ENCODE measurements at places on chromosomes 1 and 21. TPM values are rescaled to one million over a fixed set of nuclear protein-coding genes. Genes with fewer than 3 reads are reported as not detected.

- no peak for DNase-seq
- H3K27ac ChIP-seq, result peak overlapping the region; percentile 86
- no peaks in the 10 kb centered on the region for H3K27me3 ChIP-seq
- H3K4me1 ChIP-seq, result peaks cover 88% of the 10 kb centered on the region
- peak overlapping the region; percentile 85 for H3K4me3 ChIP-seq
Observed at GRCh38 chr1:26280333-26281042, 602 bp downstream of the SH3BGRL3 start.

GRCh38 chr1:93877529-93877928 is 1.5 kb downstream of the DNTTIP2 start:
- peak overlapping the region; percentile 92 for H3K4me3 ChIP-seq
- DNase-seq, result no peak
- H3K27me3 ChIP-seq, result no peaks in the 10 kb centered on the region
- peaks cover 35% of the 10 kb centered on the region for H3K4me1 ChIP-seq
- peaks cover 19% of the 10 kb centered on the region for H3K36me3 ChIP-seq
- no peak overlapping the region for H3K27ac ChIP-seq

DNA sequence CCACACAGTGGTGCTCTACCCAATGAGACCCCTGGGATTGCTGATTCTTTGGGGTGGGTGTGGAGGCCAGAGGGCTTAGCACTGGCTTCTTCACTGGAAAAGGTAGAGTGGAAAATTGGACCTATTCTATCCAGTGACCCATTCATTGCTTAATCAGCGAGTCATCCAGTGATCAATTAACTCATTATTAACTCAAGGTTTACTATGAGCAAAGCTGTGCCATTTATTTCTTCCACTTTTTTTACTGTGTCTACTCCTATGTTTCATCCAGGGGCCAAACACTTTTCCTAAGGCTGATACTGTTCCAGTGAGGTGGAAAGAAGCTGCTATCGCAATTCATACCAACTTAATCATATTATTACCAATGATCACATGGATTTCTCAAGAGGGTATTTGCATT is 363.9 kb downstream of the RPS6KC1 start:
- H3K27ac ChIP-seq, result no peak overlapping the region
- peaks cover 2% of the 10 kb centered on the region for H3K36me3 ChIP-seq
- peaks cover 1% of the 10 kb centered on the region for H3K4me1 ChIP-seq
- DNase-seq, result no peak

DNA sequence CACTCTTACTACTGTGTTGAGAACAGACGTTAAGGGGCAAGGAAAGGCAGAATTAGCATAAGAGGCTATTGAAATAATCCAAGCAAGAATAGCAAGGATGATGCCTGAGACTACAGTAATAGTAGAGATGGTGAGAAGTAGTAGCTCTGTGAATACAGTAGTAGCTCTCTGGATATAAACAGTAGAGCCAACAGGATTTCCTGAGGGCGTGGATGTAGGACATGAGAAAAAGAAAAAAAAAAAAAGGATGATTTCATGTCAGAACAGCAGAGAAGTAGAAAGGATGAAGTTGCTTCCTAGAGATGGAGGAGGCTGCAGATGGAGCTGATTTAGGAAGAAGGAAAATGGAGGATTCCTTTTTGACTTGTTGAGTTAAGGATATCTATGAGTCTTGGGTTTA is 112.3 kb downstream of the OMA1 start:
- no peaks in the 10 kb centered on the region for H3K27me3 ChIP-seq
- no peak overlapping the region for H3K4me3 ChIP-seq
- H3K36me3 ChIP-seq, result no peaks in the 10 kb centered on the region
- DNase-seq, result no peak

DNA sequence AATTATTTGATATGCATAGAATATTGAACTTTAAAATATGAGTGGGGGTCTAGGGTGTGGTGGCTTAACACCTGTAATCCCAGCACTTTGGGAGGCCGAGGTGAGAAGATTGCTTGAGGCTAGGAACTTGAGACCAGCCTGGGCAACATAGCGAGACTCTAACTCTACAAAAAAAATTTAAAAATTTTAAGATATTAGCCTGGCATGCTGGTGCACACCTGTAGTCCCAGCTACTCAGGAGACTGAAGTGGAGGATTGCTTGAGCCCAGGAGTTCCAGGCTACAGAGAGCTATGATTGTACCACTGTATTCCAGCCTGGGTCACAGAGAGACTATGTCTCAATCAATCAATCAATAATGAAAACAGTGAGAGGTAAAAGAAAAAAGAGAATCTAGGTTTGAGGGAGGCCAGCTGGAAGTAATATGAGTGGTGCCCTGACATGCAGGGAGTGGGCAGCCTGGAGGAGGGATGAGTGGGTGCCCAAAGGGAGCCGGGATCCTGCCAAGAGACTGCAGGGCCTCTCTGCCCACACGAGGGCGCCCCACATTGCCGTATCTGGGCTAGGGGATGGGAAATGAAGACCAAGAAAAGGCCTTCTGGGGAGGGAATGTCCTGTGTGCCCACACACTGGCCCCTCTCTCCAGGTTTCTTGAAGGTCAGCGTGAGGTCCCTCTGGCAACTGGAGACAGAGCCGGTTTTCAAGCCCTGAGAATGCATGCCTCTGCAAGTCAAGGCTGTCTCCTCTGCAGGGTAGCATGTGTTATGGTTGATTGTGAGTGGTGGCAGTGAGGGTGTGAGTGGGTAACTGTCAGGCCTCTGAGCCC is 93.9 kb upstream of the PPM1J start:
- H3K36me3 ChIP-seq, result no peaks in the 10 kb centered on the region
- H3K4me3 ChIP-seq, result no peak overlapping the region
- no peak overlapping the region for H3K27ac ChIP-seq
- no peak for DNase-seq

- H3K27me3 ChIP-seq, result no peaks in the 10 kb centered on the region
- H3K27ac ChIP-seq, result no peak overlapping the region
- H3K36me3 ChIP-seq, result no peaks in the 10 kb centered on the region
- no peak overlapping the region for H3K4me3 ChIP-seq
- no peak for DNase-seq
Observed at GRCh38 chr1:3718764-3719163, 33.5 kb upstream of the CCDC27 start.

DNA sequence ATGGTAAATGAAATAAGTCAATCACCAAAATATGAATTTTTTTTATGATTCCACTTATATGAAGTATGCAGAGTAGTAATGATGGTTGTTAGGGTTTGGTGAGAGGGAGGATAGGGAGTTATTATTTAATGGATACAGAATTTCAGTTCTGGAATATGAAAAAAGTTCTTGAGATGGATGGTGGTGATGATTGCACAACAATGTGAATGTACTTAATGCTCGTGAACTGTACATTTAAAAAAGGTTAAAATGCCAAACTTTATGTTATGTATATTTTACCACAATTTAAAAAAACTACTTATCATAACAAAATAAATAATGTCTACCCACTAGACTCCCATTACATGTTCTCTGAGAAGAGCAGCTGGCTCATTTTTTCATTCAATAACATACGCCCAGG is 55.4 kb upstream of the TTC39A start:
- H3K27ac ChIP-seq, result no peak overlapping the region
- H3K27me3 ChIP-seq, result no peaks in the 10 kb centered on the region
- DNase-seq, result no peak
- H3K4me1 ChIP-seq, result peaks cover 10% of the 10 kb centered on the region
- no peak overlapping the region for H3K4me3 ChIP-seq

- H3K4me1 ChIP-seq, result no peaks in the 10 kb centered on the region
- no peak overlapping the region for H3K27ac ChIP-seq
- H3K27me3 ChIP-seq, result peaks cover 20% of the 10 kb centered on the region
- no peaks in the 10 kb centered on the region for H3K36me3 ChIP-seq
Observed at GRCh38 chr1:17925290-17926237, 170.4 kb downstream of the ACTL8 start.

DNA sequence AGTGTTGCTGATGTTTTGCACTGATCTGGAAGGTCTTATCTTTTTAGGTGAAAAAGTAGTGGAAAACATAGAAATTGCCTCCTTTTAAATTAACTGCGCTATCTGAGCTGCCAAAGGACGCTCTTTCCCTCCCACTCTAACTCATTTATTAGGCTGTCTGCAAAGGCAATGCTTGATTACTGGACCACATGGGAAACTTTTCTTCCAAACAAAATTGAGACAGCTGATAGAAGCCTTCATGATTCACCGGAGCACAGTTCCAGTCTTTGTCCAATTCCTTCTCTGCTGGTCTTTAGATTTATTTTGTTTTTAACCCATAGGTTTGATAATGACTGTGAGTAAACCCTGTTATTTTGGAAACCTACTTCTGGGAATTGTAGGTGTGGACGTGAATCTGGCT is 93.0 kb upstream of the RAVER2 start:
- no peak for DNase-seq
- peaks cover 10% of the 10 kb centered on the region for H3K36me3 ChIP-seq
- no peak overlapping the region for H3K4me3 ChIP-seq
- no peaks in the 10 kb centered on the region for H3K27me3 ChIP-seq

GRCh38 chr1:172670791-172671190 is 11.9 kb downstream of the FASLG start:
- H3K27me3 ChIP-seq, result no peaks in the 10 kb centered on the region
- H3K4me1 ChIP-seq, result peaks cover 7% of the 10 kb centered on the region
- no peak overlapping the region for H3K27ac ChIP-seq
- H3K4me3 ChIP-seq, result no peak overlapping the region

COA6 gene
- total RNA-seq, result 25.0 TPM

KMO gene
- total RNA-seq, result not detected

GRIK1 gene
- total RNA-seq, result 0.24 TPM
